ENCODE measurements at places on chromosomes 11 and 22. TPM values are rescaled to one million over a fixed set of nuclear protein-coding genes. Genes with fewer than 3 reads are reported as not detected.

GRCh38 chr11:26944866-26945664 is 48.8 kb upstream of the FIBIN start:
- H3K36me3 ChIP-seq, result no peaks in the 10 kb centered on the region
- H3K27ac ChIP-seq, result no peak overlapping the region
- no peaks in the 10 kb centered on the region for H3K4me1 ChIP-seq
- H3K4me3 ChIP-seq, result no peak overlapping the region
- DNase-seq, result no peak

DNA sequence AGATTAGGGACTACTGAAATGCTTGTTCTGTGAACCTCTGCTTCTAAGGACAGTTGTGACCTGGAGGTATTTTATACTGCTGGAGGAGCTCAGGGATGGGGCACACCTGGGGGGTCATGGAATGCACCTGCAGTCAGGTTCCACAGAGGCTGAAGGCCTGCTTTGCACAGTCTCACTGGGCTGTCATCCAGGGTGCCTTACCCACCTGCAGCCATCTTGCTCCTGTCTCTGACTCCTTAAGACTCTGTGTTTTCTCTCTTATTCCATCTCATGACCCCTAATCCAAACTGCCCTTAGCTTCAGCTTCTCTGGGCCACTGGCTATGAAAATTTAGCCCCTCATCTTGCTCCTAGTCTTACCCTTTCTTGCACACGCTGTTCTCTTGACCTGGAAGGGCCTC is 127.0 kb upstream of the SNX19 start:
- H3K27me3 ChIP-seq, result no peaks in the 10 kb centered on the region
- no peaks in the 10 kb centered on the region for H3K4me1 ChIP-seq
- H3K36me3 ChIP-seq, result no peaks in the 10 kb centered on the region
- DNase-seq, result no peak
- no peak overlapping the region for H3K27ac ChIP-seq

- no peaks in the 10 kb centered on the region for H3K36me3 ChIP-seq
- peak; percentile 22 for DNase-seq
- no peaks in the 10 kb centered on the region for H3K4me1 ChIP-seq
- H3K27ac ChIP-seq, result no peak overlapping the region
- H3K27me3 ChIP-seq, result no peaks in the 10 kb centered on the region
Measured at GRCh38 chr22:32904044-32904443, 102.5 kb downstream of the TIMP3 start.

GRCh38 chr22:28894334-28894733 is 11.0 kb downstream of the ZNRF3 start:
- H3K4me3 ChIP-seq, result no peak overlapping the region

DNA sequence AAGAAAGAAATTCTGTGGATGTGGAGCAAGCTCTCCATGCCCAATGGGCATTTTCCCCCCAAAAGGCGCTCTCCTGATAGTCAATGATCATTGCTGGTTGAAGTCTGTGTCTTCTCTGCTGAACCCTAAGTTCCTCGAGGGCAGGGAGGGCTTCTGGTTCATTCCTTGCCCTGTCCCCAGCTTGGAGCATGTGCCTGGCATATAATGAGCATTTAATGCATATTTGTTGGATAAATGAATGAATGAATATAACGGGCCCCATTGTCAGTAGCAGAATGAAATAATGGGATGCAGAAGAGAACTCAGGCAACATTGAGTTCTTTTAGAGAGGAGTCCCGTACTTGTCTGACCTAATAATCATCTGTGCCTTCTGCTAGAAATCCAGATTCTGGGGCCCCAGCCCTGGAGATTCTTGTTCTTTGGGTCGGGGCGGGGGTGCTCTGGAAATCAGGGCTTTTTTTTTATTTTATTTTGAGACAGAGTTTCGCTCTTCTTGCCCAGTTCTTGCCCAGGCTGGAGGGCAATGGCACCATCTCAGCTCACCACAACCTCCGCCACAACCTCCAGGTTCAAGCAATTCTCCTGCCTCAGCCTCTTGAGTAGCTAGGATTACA is 64.4 kb downstream of the CD82 start:
- no peak overlapping the region for H3K4me3 ChIP-seq
- H3K27me3 ChIP-seq, result no peaks in the 10 kb centered on the region
- no peak for DNase-seq
- H3K36me3 ChIP-seq, result no peaks in the 10 kb centered on the region
- no peak overlapping the region for H3K27ac ChIP-seq

DNA sequence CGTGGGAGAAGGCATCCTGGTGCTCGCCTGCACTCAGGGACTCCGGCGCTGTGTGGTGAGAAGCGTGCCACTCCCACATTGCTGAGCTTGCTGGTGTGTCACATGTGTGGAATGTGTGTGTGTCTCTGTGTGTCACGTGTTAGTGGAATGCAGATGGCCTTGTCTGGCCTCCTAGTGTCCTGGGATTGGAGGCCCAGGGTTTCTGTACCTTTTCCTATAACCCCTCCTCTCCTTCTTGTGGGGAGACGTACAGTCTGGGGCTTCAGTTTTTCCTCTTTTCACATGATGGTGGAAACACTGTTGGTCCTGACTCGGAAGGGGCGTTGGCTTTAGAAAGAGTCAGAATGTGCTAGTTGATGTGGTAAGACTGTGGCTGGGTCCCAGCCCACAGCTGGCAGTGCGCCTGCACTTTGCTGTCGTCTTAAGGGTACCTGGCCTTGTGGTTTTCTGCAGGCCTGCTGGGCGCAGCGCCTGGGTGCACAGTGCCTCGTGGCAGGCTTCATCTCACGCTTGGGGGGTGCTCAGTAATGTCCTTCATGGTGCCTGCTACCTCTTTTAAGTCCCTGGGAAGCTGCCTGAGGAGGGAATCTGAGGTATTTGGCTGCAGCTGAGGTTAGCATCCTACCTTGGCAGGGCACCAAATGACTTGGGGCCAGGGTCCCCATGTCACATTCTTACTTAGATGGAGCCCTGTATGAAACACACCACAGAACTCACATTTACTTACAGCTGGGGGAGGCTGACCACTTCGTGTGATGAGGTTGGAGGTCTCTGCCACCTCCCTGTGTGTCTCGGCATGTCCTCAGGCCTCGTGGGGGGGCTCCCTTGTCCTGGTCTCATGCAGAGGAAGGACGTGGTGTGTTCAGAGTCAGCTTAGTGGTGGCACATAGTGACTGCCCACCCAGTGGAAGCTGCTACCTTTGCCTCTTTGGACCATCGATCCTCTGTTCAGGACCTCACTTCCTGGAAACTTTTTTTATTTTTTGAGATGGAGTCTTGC is 61.9 kb downstream of the MED15 start:
- no peaks in the 10 kb centered on the region for H3K27me3 ChIP-seq
- DNase-seq, result peak; percentile 72
- H3K4me1 ChIP-seq, result peaks cover 36% of the 10 kb centered on the region

GRCh38 chr11:61968758-61969390 is 1.4 kb upstream of the FTH1 start:
- DNase-seq, result no peak
- H3K4me1 ChIP-seq, result peaks cover 75% of the 10 kb centered on the region
- H3K4me3 ChIP-seq, result no peak overlapping the region
- H3K36me3 ChIP-seq, result no peaks in the 10 kb centered on the region

- H3K27ac ChIP-seq, result no peak overlapping the region
- DNase-seq, result no peak
- no peaks in the 10 kb centered on the region for H3K4me1 ChIP-seq
- H3K4me3 ChIP-seq, result no peak overlapping the region
- H3K27me3 ChIP-seq, result no peaks in the 10 kb centered on the region
Measured at GRCh38 chr11:31326470-31327148, 42.9 kb downstream of the DCDC1 start.

DNA sequence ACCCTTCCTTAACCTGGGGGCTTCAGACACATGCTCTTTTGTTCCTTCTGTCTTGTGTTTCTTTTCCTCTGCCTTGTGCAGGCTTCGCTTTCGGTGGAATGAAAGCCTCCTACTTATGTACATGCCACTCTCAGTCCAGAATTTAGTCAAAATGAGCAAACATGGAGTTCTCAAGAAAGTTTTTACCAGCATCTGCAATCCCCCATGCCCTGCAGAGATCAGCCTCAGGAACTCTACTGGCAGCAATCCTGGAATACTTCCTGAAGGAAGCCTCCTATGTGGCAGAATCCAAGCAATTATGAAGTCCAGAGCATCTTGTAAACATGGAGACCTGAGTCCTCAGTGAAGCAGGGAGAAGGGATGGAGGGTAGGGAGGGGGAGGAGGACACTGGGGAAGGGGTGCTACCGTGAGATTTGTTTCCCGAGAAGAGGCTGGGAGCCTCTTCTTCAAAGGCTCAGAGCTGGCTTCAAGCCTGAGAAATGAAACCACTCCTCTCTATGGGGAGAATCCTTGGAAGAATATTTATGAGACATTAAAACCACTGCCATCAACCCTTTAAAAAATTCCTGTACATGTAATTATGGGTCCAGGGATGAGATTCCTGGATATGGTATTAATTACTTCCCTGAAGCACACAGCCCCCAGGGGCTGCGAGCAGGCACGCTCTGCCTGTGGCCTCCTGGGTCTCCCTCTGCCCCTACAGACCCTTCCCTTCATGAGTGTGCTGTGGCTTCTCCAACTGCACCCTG is 58.4 kb downstream of the TENM4 start:
- no peaks in the 10 kb centered on the region for H3K4me1 ChIP-seq
- H3K4me3 ChIP-seq, result no peak overlapping the region
- no peak for DNase-seq
- no peaks in the 10 kb centered on the region for H3K27me3 ChIP-seq
- no peak overlapping the region for H3K27ac ChIP-seq

DNA sequence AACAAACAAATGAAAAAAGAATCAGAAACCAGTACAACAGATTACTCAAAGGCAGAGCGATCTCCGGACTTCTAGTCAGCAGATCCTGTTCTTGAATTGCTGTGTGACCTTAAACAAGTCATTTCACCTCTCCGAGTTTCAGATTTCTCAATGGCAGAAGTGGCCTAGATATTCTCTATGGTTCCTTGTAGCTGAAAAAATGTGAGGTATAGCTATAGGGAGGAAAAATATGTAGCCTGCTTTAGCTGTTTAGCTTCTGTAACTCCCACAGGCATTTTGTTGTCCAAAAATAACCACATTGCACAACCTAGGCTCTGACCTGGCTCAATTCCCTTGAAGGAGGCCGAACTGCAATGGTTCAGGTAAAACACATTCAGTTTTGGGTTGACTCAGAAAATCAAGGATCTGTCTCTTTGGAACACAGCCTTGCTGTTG is 100.7 kb downstream of the DBX1 start:
- no peaks in the 10 kb centered on the region for H3K27me3 ChIP-seq
- no peak overlapping the region for H3K27ac ChIP-seq
- no peak overlapping the region for H3K4me3 ChIP-seq

DNA sequence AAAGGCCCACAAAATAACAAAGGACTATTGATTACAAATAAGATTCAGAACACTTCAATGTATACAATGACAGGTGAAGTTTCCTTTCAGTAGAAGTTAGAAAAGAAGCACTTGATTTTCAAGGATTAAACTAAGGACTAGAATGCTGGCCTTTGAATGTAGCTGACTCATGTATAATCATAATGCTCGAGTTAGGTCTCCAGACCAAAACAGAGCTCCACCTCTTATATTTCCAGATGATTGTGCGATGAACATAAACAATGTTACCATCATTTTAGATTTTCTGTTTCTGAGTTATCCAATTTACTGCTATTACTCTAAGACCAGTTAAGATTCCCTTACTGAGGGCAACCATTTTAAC is 40.4 kb upstream of the RAPSN start:
- DNase-seq, result no peak
- H3K27ac ChIP-seq, result peak overlapping the region; percentile 38
- no peaks in the 10 kb centered on the region for H3K27me3 ChIP-seq
- peaks cover 21% of the 10 kb centered on the region for H3K4me1 ChIP-seq

- no peak for DNase-seq
- no peak overlapping the region for H3K4me3 ChIP-seq
- H3K27me3 ChIP-seq, result no peaks in the 10 kb centered on the region
- H3K36me3 ChIP-seq, result no peaks in the 10 kb centered on the region
Measured at GRCh38 chr22:19514831-19515565, 9.2 kb downstream of the CLDN5 start.

DNA sequence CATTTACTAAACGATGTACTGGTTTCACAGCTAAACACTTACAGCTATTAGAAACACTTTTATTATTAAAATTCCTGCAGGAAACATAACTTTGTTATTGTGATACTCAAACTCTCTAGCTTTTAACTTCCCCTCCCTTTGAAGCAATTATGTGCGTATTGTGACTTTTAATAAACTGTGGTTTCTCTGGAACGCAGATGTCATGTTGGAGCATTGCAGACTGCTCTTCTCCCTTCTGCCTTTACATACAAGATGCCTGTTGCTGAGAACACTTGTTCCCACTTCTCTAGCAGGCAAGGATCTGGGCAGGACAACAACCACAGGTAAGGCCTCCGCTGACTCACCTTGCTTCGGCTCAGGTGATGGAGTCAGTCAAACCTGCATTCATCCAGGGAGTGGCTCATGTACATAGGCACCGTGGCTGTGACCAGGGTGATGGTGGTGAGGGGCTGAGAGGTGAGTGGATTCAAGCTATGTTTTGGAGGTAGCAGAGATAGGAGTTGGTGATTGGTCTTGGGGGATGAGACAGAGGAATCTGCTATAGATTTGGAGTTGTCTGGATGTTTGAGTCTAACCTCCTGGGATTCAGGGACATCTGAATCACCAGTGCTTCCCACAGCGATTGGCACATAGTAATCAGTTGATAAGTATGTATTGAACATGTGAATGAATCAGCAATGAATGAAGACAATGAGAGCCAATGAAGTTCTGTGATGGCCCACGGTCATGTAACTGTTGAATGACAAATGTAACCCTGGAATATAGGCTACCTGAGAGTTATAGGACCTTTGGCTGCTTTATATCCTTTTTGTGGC is 106.0 kb downstream of the ADAMTS15 start:
- H3K27ac ChIP-seq, result no peak overlapping the region
- DNase-seq, result no peak
- no peak overlapping the region for H3K4me3 ChIP-seq
- H3K36me3 ChIP-seq, result no peaks in the 10 kb centered on the region
- no peaks in the 10 kb centered on the region for H3K27me3 ChIP-seq
- peaks cover 10% of the 10 kb centered on the region for H3K4me1 ChIP-seq

DNA sequence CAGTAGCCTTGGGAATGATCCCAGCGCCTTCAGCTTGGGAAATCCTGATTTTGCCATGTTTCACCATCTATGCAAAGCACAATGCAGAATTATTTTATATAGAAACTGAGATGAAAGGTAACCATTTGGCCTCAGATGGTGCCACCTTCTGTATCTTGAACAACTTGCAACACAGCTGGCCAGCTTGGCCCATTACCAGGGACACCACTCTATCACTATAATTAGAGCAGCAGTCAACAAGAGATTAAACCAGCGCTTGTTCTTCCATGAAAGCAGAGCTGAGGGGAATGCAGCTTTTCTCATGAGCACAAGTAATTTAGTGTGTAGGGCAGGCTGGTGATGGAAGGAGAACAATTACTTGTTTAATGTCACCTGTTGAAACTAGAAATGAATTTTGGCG is 6.7 kb upstream of the ZDHHC13 start:
- H3K36me3 ChIP-seq, result no peaks in the 10 kb centered on the region
- no peak overlapping the region for H3K4me3 ChIP-seq
- no peaks in the 10 kb centered on the region for H3K27me3 ChIP-seq

GRCh38 chr11:31757260-31757835 is 53.8 kb downstream of the PAX6 start:
- no peak for DNase-seq
- H3K4me1 ChIP-seq, result peaks cover 8% of the 10 kb centered on the region
- no peaks in the 10 kb centered on the region for H3K36me3 ChIP-seq

Gene AMBRA1
- total RNA-seq, result 17.6 TPM

Gene LGR4
- total RNA-seq, result 120 TPM

Gene IRAG1
- total RNA-seq, result 10.1 TPM

Gene NFAM1
- 1.0 TPM for total RNA-seq

Gene PTPRCAP
- 6.9 TPM for total RNA-seq

Gene APOBEC3F
- 0.99 TPM for total RNA-seq

Gene LMNTD2
- total RNA-seq, result 6.0 TPM

Gene PHOX2A
- total RNA-seq, result not detected

Gene TOMM22
- total RNA-seq, result 21.4 TPM
